ENCODE measurements at places on chromosomes 2 and 18.

GRCh38 chr2:179447421-179447820 is 182.8 kb upstream of the SESTD1 start:
- no peak overlapping the region for H3K27ac ChIP-seq
- H3K4me3 ChIP-seq = no peak overlapping the region
- H3K27me3 ChIP-seq = no peaks in the 10 kb centered on the region
- H3K4me1 ChIP-seq = no peaks in the 10 kb centered on the region
- DNase-seq = no peak

- no peak for DNase-seq
- peaks cover 3% of the 10 kb centered on the region for H3K36me3 ChIP-seq
- no peaks in the 10 kb centered on the region for H3K27me3 ChIP-seq
- no peak overlapping the region for H3K27ac ChIP-seq
- no peak overlapping the region for H3K4me3 ChIP-seq
These were observed 25.2 kb downstream of the B3GNT2 start for GRCh38 chr2:62221141-62221540.

- H3K4me3 ChIP-seq = no peak overlapping the region
- no peak for DNase-seq
- no peaks in the 10 kb centered on the region for H3K27me3 ChIP-seq
- peaks cover 58% of the 10 kb centered on the region for H3K4me1 ChIP-seq
- no peaks in the 10 kb centered on the region for H3K36me3 ChIP-seq
- H3K27ac ChIP-seq = peak overlapping the region; percentile 75
These were observed 47.1 kb upstream of the PLB1 start for GRCh38 chr2:28448793-28449100.

DNA sequence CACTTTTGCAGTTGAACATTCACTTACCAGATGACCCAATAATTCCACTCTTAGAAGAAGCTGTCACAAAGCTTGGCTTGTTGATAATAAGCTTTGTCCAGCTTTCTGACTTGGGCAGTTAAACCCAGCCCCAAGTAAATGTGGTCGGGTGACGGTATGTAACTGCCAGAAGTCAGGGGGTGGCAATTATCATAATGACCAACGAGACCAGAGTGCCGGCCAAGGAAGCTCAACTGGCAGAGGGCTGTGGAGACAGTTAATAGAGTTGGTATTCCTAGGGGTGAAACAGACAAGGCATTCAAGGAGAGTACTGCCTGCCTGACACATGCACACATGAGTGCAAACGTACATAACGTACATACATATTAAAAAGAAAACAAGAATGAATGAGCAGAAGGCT is 116.7 kb downstream of the EIPR1 start:
- no peak for DNase-seq
- no peaks in the 10 kb centered on the region for H3K4me1 ChIP-seq
- H3K36me3 ChIP-seq = no peaks in the 10 kb centered on the region
- no peak overlapping the region for H3K4me3 ChIP-seq
- H3K27me3 ChIP-seq = no peaks in the 10 kb centered on the region

- H3K4me1 ChIP-seq = no peaks in the 10 kb centered on the region
- H3K27me3 ChIP-seq = no peaks in the 10 kb centered on the region
- H3K4me3 ChIP-seq = no peak overlapping the region
- H3K27ac ChIP-seq = no peak overlapping the region
- no peak for DNase-seq
- H3K36me3 ChIP-seq = no peaks in the 10 kb centered on the region
These were observed 559.3 kb upstream of the TNP1 start for GRCh38 chr2:217419055-217419671.

DNA sequence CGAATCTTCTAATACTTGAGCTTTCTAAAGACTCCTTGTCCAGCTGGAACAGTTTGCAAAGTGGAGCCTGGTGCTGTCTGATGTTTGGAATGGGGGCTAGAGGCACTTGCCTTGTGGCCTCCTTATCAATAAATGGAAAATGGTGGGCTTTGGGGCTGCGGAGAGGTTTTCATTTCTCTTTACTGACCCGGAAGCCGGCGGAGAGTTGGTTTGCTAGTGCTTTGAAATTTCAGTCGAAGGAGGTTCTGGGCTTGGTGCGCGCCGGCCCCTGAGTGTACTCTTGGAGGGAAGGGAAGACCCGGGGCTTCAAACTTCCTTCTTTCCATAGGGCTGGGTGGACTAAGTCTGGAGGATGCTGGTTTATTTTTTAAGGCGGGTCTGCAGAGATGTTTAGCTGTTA is 714 bp downstream of the RPIA start:
- H3K27me3 ChIP-seq = no peaks in the 10 kb centered on the region
- peak overlapping the region; percentile 61 for H3K4me3 ChIP-seq
- no peak for DNase-seq
- H3K4me1 ChIP-seq = peaks cover 6% of the 10 kb centered on the region
- H3K36me3 ChIP-seq = no peaks in the 10 kb centered on the region
- H3K27ac ChIP-seq = no peak overlapping the region
